ENCODE measurements at places on chromosomes 5 and 9.

DNA sequence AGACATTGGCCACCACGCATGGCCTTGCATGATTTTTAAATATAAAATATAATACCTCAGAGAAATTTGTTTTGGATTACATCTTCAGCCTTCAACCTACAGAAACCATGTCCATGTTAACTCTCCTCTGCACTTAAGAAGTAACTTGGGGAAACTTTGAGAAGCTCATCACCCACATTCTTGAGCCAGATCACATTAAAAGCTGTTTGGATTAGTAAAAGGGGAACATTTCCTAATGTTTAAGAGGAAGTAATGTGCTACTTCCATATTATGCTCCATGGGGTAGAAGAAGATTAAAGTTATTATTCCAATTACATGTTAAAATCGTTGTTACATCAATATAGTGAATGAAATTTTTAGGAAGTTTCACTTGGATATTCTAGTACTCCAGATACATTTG is 10.4 kb upstream of the CEP120 start:
- DNase-seq: no peak

DNA sequence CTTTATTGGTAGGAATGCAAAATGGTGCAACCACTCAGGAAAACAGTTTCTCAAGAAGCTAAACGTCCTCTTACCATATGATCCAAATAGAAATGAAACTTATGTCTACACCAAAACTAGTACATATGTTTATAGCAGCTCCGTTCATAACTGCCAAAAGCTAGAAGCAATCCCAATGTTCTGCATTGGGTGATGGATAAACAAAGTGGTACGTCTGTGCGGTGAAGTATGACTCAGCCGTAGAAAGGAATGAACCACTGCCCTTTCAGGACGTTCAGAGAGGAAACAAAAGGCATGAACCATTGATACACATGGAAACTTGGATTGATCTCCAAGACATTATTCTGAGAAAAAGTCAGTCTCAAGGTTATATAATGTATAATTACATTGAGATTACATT is 27.6 kb downstream of the HNRNPH1 start:
- no peak for DNase-seq

- DNase-seq: no peak
Measured at GRCh38 chr9:14080959-14081542, 232.9 kb downstream of the NFIB start.

DNA sequence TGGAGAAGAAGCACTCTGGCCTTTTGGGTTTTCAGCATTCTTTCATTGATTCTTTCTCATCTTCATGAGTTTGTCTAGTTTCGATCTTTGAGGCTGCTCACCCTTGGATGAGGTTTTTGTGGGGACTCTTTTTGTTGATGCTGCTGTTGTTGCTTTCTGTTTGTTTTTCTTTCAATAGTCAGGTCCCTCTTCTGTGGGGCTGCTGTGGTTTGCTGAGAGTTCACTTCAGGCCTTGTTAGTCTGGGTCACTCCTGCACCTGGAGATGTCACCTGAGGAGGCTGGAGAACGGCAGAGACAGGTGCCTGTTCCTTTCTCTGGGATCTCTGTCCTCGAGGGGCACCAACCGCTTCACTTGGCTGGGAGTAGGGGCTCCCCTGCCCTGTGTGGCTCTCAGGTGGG is 14.0 kb downstream of the RANBP17 start:
- no peak for DNase-seq

DNA sequence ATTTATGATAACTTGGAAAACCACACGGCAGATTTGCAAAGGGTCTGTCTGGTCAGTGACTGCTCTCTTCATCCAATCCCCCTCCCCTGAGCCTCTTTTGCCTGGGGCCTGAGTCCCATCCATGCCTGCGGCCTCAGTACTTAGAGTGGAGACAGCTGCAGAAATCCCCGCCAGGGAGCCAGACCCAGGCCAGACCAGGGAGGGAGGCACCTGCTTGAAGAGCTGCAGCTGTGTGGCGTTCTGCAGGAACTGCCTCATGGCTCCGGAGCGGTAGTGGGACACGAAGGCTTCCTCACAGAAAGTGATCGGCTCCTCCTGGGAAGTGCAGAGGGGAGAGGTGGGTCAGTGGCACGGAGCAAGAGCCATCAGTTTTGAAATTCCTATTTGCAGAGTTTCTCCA is 101.6 kb downstream of the CRB2 start:
- peak; percentile 68 for DNase-seq
